NCI-H524 (cell line): ENCODE measurements at places on chromosomes 2 and 18.

- no peak for DNase-seq
Observed at GRCh38 chr2:71702971-71703898, 249.9 kb downstream of the DYSF start.

DNA sequence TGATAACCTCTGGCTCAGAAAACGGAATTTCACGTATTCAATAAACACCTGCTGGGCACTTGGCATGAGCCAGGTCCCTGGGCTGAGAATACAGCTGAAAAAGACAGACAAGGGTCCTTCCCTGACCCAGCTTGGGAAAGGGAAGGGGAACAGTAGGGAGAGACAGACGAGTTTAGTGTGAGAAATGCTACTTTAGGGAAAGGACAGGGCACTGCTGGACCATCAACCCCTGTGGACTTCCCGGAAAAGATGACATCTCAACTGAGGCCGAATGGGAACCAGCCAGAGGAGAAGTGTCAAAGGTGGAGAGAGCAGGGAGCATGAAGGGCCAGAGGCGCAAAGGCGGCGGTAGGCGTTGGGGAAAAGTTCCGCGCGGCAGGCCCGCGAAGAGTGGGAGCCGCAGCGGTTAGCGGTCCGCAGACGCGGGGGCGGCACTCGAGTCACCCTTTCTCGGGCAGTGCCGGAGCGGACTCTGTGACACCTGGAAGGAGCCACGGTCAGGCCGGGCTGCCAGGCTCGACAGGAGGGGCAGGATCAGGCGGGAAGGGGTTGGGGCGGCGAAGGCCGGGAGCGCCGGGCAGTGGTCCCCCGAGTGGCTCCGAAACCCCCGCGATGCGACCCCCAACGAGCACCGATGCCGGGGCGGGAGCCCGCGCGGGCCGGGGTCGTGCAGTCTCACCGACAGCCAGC lies 519 bp downstream of the TEX261 start:
- DNase-seq: peak; percentile 28

- DNase-seq: no peak
Observed at GRCh38 chr2:49355611-49356010, 201.3 kb upstream of the FSHR start.

GRCh38 chr2:217553679-217554078 lies 449.1 kb downstream of the TNS1 start:
- DNase-seq: no peak

GRCh38 chr2:235494716-235495372 lies 1.0 kb downstream of the AGAP1 start:
- no peak for DNase-seq

DNA sequence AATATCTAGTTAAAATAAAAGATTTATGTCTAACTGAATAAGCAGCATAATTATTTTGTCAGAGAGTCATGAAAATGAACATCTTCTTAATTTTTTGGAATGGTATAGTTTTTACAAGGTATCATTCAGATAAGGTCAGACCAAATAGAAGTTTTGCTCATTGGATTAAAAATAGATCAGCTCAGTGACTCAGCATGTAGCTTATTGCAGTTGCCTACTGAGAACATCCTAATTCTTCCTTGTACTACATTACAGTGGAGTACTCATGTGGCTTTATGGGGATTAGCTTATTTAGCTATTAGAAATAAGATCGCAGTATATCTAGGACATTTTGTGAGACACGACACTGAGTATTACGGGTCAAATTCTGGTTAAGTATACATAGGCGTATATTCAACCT lies 38.2 kb upstream of the PPM1B start:
- DNase-seq: peak; percentile 72

DNA sequence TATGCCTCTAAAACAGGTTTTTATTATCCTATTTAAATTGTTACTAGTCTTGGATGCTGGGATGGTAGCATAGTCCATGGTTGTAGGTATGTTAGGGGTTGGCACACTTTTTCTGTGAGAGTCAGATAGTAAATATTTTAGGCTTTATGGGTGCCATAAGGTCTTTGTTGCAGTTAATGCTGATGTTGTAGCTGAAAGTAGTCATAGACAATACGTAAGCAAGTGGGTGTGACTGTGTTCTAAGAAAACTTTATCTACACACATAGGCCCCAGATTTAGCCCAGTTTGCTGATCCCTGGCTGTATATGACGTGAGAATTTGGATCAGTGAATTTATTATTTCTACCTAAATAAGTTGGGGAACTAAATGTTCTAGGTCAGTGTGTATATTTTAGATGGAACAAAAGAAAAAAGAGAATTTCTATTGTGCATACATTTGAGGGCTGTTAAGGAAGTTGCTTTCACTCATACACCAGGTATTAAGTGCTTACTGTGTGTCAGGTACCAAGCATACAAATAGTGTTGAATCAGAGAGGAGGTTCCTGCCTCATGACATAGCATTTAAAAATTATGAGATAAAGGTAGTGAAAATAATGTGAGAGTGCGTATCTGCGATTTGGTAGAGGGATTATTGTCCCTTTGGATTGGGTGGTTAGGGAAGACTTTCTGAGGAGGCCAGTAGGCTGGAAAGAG lies 39.4 kb downstream of the AGFG1 start:
- no peak for DNase-seq

GRCh38 chr2:55268907-55269644 lies at the start of gene MTIF2:
TSS of gene MTIF2 (minus strand) at chr2:55269231. CDS start at chr2:55263858, 5,373 bp downstream.
- peak; percentile 97 for DNase-seq

- DNase-seq: no peak
Observed at GRCh38 chr2:14126846-14127245, 505.7 kb upstream of the LRATD1 start.

- DNase-seq: no peak
Observed at GRCh38 chr2:224865016-224865415, 148.9 kb upstream of the CCDC195 start.

GRCh38 chr2:38375696-38376345 lies 1.3 kb downstream of the ATL2 start:
- DNase-seq: no peak

DNA sequence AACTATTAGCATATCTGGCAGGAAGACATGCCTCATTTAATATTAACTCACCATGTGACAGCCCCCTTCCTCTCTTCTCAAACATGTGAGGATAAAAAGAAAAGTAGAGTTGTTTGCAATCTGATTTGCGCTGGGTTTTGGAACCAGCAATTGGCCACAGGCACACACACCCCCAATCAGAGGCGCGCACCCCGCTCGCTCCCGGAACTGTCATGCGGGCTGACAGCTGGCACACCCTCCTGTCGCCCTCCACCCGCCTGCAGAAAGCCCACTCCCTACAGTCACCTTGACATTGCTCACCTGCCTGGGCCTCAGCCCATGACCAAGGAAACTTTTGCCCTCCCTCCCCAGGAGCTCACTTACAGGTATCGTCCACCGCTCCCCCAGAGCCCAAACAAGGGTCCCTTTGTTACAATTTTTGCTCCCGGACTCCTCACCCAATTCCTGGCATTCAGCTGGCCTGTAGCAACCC lies 1.1 kb downstream of the COBLL1 start:
- no peak for DNase-seq

DNA sequence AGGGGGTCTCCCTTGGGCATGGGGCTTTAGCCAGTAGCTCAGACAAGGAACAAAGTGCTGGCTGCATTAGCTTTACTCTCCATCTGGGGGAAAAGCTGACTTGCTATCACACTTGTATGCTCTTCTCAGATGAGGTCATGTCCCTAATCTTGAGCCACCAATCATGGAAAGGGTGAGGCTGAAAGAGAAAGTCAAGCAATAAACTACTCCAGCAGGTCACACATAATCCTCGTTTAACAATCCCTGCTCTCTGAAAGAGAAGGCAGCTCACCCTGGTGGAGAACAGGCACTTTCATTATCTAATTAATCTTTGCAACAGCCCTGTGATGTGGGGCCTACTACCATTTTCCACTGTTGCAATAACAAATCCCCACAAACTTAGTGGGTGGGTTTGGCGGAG lies 129.7 kb upstream of the CAPN13 start:
- DNase-seq: no peak

DNA sequence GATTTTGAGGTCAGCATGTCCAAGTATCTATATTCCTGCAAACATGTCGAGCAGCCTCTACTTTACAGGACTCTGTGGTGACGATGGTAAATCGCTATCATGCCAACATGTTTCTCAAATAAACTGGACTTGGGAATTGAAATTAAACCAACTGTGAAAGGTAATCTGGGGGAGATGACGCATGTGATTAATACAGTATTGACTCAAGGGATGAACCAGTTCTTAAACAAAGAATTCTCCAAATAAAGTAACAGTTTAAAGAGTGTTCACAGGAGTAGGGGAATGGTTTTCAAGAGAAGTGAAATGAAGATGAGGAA lies 54.3 kb downstream of the THUMPD2 start:
- no peak for DNase-seq

DNA sequence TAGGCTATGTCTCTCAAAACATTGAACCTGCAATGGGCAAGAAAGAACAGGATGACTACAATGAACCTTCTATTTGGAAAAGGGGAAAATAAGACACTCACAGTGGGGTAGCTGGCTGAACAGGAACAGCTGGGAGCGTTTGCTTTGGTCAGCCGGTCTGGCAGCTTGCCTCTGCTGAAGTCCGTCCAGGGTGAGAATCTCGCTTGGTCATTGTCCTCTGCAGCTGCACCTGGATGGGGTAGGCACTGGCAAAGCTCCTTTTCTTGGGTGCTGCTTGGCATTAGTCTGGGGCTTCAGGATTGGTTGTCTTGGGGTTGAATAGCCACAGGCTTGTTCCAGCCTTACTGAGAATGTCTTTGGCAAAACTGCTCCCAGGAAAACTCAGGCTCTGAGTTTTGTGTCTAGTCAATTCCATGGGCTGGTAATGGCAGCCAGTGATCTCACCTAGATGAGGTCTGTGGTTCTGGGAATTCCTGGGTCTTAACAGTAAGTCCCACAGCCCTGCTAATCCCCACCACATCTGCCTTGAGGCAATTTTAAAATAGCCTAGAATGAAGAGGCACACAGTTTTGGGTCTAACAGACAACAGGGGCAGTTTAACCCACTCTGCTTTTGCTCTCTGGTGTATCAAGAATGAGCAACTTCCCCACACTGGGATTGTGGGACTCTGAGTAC lies 13.4 kb downstream of the NEDD4L start:
- no peak for DNase-seq

DNA sequence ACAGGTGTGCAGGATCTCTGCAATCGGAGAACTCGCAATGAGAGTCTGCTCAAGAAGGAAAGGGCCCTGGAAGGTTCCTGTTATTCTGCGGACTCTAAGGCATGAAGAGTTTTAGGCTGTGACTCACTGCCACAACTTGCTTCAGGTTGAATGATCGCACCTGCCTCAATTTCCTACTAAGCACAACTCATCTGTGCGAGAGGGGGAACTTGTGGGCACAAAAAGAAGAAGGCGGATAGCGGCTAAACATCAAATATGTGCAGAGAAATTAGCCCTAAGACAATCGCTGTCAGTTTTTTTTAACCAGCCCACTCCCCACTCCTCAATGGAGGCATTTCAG lies 14.0 kb upstream of the CREG2 start:
- DNase-seq: no peak

DNA sequence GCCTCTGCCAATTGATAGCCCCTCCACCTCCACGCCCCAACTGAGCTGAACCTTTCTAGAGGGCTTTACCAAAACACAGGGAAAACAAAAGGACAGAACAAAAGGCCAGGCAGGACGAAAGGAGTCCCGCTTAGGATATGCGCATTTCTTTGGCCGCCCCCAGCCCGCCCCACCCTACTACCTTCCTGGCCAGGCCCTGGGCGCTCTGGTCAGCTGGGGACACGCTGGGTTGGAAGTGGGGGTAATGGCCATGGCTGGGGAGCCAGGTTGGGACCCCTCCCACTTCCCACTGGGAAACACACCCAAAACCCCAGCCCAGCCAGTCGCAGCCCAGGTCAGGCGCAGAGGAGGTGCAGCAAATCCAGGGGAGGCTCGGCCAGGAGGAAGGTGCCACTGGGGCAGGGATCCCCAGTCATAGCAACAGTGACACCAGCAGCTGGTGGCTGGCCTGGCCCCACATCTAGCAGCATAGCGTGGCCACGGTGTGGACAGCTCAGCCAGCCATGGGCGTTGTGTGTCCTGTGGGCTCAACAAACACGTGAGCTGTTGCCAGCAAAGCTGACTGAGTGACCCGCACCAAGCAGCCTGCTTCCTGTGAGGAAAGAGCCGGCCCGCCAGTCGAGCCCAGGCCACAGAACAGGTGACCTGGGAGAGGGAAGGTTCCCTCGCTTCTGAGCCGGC lies 24.6 kb upstream of the B3GNT7 start:
- DNase-seq: no peak

DNA sequence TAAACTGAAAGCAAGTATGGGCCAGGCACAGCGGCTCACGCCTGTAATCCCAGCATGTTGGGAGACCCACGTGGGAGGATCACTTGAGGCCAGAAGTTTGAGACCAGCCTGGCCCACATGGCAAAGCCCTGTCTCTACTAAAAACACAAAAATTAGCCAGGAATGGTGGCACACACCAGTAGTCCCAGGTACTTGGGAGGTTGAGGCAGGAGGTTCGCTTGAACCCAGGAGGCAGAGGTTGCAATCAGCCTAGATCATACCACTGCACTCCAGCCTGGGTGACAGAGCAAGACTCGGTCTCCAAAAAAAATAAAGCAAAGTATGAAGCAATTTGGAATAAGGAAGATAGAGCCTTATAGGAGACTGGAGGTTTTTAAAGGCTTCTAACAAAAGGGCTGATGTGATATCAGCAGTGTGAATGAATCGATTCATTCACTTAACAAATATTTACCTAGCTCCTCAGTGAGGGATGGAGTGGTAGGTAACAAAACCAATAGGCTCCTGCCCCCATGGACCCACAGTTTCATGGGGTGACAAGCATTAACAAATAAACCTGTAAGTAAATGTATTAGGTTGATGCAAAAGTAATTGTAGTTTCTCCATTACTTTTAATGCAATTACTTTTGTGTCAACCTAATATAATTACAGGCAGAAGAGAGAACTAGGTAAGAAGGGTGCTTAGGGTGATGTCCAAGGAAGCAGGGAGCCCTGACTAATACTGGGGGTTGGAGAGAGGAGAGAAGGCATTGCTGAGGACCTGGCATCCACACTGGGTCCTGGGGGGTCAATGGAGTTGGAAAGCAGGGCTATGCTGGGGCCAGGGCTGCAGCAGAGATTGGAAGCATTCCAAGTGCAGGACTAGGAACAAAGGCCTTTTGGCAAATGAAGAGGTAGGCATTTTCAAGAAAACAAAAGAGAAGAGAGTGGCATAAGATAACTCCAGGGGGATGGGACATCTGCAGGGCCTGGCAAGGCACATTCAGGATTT lies 195.4 kb upstream of the ARL4C start:
- no peak for DNase-seq

- DNase-seq: no peak
Observed at GRCh38 chr18:54479365-54479764, 111.7 kb upstream of the DYNAP start.

DNA sequence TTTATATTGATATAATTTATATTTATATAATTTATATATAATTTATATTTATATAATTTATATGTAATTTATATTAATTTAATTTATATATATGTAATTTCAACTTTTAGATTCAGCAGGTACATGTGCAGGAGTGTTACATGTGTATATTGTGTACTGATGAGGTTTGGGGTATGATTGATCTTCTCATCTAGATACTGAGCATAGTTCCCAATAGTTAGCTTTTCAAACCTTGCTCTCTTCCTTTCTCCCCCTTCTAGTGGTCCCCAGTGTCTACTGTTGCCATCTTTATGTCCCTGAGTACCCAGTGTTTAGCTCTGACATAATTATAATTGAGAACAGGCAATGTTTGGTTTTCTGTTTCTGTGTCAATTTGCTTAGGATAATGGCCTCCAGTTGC lies 1335.3 kb upstream of the CDH2 start:
- DNase-seq: no peak
